Naive thymus-derived CD4-positive, alpha-beta T cell (primary cell): ENCODE measurements at places on chromosomes 1 and 21.
A peak's percentile ranks its signal among the peaks of the same experiment; 100 is the strongest.

GRCh38 chr1:28086651-28087050 lies 1.8 kb downstream of the EYA3 start:
- no peak for DNase-seq

DNA sequence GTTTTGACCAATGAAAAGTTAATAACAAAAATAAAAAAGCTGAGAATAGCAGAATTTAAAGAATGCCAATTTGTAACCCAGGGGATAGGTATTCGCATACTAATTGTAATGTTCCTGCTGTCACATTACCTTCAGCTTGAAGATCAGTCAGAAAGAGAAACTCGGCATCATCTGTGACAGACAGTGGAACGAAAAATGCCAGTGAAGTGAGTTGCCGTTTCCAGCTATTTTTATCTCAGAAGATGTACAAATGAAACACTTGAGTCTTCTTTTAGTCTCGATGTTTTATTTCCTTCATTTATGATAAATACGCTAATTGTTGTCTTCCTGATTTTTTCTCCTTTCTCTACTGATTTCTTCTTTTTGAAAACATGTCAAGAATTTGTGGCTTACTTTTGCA lies 26.1 kb downstream of the RGS21 start:
- no peak for DNase-seq

GRCh38 chr1:50095716-50096115 lies 13.0 kb upstream of the ELAVL4 start:
- no peak for DNase-seq

DNA sequence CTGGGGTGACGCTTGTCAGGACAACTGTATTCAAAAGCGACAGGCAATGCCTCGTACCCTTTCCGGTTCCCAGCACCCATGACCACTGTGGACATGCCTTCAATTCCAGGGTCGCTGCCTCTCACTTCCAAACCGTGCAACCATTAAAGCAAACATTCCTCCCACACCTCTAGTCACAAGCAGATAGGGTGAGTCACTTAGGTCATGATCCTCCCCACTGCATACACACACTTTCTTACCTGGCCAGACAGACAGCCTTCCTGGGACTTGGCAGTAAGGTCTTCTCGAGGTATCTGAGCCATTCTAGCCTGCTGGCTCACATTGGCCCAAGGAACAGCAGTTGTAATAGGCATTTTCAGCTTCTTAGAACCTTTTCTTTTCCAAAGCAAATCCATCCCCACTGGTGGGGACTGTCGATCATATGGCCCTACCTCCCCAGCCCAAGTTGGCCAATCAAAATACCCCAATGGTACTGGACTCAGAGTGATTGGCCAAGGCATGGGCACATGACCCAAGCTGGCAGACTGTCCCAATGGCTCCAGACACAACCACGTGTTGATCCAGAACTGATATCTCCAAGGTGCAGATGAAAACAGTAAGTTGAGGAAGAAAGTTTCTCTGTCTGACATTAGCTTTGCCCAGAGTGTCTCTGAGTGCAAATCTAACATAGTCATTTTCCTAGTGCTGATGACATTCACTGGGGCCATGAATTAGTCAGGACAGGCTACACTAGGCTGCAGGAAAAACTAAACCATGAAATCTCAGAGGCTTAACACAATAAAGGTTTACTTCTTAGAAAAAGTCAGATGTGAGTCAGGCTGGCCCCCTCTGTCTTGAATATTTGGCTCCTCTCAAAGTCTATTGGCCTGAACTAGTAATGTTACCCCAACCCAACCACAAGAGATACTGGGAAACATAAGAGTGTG lies 113.8 kb downstream of the RRAGC start:
- DNase-seq: no peak

DNA sequence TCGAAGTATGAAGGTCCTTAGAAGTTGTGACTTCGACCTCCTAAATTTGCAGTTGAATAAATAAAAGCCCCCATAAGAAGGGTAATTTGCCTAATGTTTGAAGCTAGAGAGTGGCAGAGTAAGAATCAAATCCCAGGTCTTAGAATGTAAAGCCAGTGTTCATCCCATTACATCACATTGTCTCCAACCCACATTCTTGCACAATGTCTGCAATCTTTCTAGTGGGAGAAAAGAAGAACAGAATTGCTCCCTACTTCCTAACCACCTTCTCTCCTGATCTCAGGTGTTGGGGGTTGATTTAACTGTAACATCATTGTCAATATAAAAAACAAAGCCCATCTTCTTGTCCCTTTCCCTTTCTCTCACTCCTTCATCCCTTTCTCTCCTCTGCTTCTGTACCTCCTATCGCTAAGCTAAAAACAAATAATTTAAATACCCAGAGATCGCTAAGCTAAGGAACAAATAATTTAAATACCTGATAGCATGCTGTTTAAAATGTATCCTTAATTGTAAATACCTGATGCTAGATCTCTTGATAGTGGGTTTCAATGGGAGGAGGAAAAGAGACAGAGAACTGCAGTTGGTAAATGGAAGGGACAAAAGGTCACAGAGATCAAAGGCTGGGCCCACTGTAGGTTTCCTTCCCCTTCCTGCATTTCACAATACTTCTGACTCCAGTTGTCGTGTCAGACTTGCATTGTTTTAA lies 32.1 kb upstream of the CCDC190 start:
- no peak for DNase-seq

GRCh38 chr1:45216200-45216541 lies 9.8 kb upstream of the ZSWIM5 start:
- DNase-seq: no peak

DNA sequence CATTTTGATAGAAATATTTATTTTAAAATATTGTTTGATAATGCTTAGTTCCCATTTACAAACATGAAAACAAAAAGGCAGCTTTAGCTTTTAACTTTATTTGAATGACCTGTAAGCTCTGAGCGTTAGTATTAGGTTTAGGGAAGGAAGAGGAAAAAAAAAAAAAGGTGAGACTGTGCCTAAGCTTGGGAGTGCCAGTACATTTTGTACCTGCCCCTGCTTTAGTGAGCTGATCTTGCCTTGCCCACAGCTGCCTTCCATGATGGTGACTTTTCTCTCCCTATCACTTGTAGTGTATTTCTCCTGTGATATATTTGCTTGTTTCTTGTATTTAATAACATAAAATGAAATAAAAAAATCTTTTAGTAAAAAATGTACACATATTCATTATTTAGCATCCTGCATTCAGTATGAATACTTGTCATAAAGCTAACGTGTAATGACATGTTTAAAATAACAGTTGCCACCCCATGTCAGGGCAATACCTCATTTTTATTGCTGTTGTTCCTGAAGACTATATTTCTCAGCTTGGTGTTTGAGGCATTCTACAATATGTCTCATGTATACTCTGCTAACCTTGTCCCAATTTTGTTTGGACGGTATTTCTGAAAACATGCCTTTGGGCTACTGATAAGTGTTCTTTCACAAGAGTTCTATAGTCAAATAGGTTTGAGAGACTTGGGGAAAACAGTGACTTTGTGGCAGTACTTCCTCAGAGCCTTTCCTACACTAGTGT lies 76.3 kb downstream of the NEK7 start:
- no peak for DNase-seq

DNA sequence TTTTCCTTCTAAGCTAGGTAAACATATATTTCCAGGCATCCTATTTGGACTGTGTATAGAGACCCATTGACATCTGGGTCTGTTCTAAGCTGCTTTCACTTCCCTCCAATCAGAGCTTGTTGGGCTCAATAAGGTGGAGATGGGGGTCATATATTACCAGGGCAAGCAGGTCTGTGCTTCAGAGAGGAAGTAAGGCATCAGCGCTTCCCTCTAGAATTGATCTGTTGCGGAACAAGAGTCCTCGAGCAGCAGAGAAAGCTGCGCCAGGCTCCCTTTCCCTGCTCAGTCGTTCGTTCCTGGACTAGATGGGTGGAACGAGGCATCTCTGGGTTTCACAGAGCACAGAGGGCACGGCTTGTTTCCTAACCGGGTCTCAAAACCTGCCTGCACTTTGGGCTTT lies 63.5 kb downstream of the DISC1 start:
- no peak for DNase-seq

DNA sequence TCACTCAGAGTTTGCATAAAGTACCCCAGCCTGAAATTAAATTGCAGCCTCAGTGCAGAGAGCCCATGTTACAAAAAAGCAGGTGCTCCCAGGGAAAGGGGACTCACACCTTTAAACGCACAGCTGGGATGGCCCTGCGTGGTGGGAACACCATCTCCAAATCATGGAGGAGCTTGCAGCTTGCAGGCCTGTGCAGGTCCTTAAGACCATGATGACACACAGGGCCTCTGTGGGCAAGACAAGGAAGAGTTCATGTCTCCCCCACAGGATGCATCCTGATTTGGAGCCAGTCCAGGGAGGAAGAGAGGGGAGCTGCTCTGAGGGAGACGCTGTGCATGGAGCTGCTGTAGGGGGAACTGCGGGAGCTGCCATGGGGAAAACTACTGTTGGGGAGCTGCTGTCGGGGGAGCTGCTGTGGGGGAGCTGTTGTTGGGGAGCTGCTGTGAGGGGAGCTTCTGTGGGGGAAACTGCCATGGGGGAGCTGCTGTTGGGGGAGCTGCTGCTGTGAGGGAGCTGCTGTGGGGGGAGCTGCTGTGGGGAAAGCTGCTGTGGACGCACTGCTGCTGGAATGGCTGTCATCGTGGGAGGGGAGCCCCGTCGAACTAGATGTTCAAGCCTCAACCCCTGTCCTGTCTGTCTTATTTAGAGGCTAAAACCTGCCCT lies 113.9 kb downstream of the MATN1 start:
- no peak for DNase-seq

DNA sequence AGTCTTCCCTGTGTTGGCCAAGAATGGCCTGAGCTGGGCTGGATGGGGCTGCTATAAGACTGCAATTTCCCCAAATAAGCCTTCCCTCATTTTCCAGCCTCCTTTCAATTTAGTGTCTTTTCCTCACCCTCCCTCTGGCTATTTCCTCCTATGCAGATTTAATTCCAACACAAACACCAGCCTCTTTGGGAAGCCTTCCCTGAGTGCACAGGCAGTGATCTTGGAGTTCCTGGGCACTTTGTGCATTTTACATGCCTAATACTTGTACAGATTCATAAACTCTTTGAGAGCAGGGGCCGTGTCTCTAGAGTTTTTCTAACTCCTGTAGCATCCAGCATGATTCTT lies 91.1 kb upstream of the TLR5 start:
- DNase-seq: no peak

DNA sequence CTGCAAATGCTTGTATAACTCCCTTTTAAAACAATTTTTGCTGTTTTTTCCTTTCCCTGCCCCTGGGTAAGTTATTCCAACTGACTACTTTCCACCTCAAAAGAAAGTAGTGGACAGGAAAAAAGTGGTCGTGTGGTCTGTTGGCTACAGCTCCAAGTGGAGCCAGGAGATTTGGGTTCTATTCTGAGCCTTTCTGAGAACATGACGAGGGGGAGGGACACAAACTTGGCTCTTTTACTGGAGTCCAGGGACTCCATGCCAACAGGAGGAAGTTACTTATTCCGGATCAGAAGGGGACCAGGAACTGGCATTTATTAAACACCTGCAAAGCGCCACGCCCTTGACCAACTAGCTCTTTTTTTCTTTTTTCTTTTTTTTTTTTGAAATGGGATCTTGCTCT lies 79.0 kb upstream of the CAPZB start:
- no peak for DNase-seq

- peak; percentile 55 for DNase-seq
Observed at GRCh38 chr21:37398697-37399096, 32.1 kb downstream of the DYRK1A start.

- DNase-seq: no peak
Observed at GRCh38 chr1:30372792-30373433, 350.5 kb downstream of the MATN1 start.

DNA sequence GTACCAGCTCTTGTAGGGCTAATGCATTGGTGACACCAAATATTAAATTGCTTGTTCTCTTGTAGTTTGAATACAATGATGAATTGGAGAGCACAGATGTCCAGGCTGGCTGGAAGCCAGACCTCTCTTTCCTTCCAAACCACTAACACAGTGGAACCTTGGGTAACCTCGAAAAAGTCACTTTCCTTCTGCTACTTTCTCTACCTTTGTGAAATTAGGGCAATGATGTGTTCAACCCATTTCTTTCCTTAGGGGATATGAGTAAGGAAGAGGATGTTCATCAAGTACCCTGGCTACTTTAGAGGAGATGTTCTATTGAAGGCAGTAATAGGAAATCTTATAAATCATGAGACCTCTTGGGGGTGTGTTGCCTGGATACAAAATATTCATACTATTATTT lies 55.7 kb downstream of the XCL2 start:
- no peak for DNase-seq

- DNase-seq: no peak
Observed at GRCh38 chr1:44270686-44271628, 57.7 kb downstream of the DMAP1 start.

- no peak for DNase-seq
Observed at GRCh38 chr1:113233441-113233840, 156.9 kb upstream of the MAGI3 start.

- no peak for DNase-seq
Observed at GRCh38 chr21:16797966-16798365, 714.9 kb upstream of the CXADR start.

- DNase-seq: no peak
Observed at GRCh38 chr1:159352436-159352835, 50.3 kb downstream of the FCER1A start.

DNA sequence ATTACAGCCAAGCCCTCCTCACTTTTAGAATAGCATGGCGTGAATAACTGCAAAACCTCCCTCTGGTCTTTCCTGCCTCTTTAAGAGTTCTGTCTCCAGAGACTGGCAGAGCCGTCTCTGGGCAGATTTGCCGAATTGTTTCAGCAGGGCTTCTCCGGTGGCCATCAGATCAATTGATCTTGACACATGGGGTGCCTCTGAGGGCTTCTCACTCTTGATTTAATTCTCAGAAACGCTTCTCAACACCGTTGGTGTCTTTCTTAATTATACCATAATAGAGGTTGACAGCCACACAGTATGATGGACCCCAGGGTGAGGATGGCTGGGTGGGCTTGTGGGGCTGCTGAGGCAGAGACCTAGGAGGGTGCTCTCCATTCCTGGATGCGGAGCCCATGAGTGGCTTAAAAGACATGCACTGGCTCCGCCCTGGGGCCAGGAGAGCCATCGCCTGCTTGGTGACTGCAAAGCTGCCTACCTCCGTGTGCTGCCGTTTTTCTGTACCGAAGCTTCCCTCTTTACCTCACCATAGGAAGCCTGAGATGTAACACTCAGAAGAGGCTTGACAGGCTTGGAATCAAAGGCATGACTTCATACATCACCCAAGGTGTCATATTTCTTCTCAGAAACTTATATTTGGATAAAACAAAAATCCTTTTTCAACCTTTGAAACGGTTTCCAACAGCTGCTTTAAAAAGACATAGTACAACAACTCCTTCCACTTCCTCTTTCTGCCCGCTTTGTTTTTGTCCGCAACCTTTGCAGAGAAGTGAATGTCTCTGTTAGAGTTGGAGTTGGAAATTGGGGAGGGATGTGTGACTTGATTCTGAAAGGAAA lies 82.9 kb downstream of the GALNT2 start:
- no peak for DNase-seq

- DNase-seq: peak; percentile 58
Observed at GRCh38 chr1:54121482-54122134, 31.2 kb downstream of the CDCP2 start.

GRCh38 chr1:20112279-20113000 lies 6.9 kb downstream of the PLA2G2D start:
- no peak for DNase-seq

GRCh38 chr1:162625679-162626078 lies 6.6 kb upstream of the DDR2 start:
- DNase-seq: no peak
